ENCODE measurements at places on chromosomes 6 and 20.

DNA sequence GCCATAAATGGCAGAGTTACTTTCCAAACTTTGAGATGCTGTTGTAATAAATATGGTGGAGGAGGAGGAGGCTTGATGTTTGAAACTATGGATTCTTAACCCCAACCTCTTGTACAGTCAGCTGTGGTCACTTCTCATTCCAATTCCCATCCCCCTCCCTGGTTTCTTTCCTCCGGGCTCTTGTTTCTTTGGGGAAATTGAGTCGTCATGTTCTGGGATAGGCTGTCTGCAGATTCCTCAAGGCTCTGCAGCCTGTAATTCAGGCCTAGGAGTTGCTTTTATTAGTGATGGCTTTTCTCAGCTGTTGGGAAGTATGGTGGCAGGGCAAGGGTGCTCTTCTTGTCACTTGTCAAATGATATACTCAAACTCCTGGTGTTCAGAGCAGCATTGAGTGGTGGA lies 2.6 kb downstream of the PTK7 start:
- DNase-seq, result no peak

- no peak for DNase-seq
These were observed 122.5 kb upstream of the TIAM2 start for GRCh38 chr6:154872542-154873114.

GRCh38 chr20:41408986-41409385 lies 42.4 kb upstream of the EMILIN3 start:
- no peak for DNase-seq

- DNase-seq, result peak; percentile 2
These were observed 141.1 kb downstream of the CEP57L1 start for GRCh38 chr6:109236115-109237076.

- DNase-seq, result no peak
These were observed 975.9 kb downstream of the KIF16B start for GRCh38 chr20:15597306-15597705.

GRCh38 chr20:33337119-33337518 lies 54.1 kb downstream of the BPIFB1 start:
- no peak for DNase-seq

- DNase-seq, result peak; percentile 39
These were observed 94.7 kb downstream of the ANKRD6 start for GRCh38 chr6:89527634-89528033.

GRCh38 chr6:106799031-106799894 lies 169.9 kb downstream of the QRSL1 start:
- no peak for DNase-seq

- no peak for DNase-seq
These were observed 5.6 kb downstream of the PPP1R16B start for GRCh38 chr20:38810926-38811630.

GRCh38 chr20:34927736-34928135 lies 27.9 kb downstream of the GSS start:
- DNase-seq, result no peak

DNA sequence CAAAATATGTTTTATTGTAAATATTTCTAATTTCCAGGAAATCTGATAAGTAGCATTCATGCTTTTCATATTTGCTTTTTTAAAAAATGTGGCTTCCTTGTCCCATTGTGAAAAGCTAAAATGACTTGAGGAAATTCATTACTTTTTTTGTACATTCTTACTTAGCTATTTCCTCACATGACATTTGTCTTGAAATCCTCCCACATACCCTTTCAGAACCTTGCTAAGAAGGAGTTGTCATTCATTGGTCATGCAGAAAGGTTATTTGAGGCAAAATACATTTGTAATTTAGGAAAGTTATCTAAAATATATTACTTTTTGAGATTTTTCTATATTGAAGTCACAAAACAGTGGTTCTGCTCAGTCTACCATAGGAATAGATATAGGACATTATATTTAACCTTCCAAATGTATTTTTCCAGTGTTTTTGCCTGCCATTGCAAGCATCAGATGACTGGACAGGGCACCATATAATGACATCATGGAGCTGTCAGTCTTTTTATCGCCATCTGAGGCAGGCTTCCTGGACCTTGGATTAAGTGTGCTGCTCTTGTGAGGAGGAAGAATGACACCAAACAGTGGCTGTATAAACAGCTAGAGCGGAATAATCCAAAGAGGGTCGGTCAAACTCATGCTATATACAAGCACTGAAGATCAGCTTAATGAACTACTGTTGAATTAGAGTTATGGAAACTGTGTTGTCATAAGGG lies 109.4 kb upstream of the HCRTR2 start:
- DNase-seq, result no peak

GRCh38 chr6:44431118-44431725 lies 43.7 kb downstream of the CDC5L start:
- DNase-seq, result peak; percentile 51

DNA sequence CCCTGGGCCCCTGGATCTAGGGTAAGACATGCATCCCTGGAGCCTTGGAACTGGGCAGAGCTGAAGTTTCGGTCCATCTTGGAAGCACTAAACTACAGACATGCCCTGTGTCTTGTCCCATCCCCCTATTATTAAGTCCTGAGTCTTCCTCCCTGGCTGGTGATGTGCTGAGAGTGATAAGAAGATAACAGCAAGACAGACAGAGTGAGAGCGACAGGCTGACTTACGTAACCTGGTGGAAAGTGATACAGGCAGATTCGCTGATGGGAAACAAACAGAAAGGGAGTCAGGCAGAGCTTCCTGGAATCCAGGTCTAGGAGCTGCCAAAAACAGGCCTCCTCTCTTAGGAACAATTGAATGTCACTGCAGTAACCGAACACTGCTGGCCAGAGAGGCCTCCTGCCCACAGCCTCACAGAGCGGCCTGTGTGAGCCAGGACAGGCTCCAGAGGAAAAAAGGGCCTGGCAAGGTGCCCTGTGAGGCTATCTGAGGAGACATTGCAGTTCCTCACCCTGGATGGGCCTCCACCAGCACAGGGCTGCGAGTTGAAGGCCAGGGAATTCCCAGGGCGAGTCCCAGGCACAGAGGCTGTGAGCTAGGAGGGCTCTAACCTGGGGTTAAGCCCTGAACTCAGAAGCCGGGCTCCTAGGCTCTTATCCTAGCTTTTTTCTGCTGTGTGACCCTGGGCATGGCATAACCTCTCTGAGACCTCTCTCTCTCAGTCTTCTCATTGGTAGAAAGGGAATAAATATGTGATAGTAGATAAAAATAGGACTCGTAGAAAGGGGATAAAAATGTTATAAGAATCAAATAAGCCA lies 34.2 kb upstream of the B4GALT5 start:
- no peak for DNase-seq

- DNase-seq, result no peak
These were observed 754 bp downstream of the TNF start for GRCh38 chr6:31575952-31576685.
